Stimulated activated CD4-positive, alpha-beta T cell treated with anti-CD3 and anti-CD28 coated beads, Interleukin-2, amount 100 ng/mL, for 48 hours (primary cell): ENCODE measurements at places on chromosomes 1 and 21.

GRCh38 chr1:32868806-32869455 lies 1.8 kb downstream of the FNDC5 start:
- DNase-seq, result no peak

- DNase-seq, result no peak
Observed at GRCh38 chr1:37169241-37169640, 134.9 kb upstream of the GRIK3 start.

- no peak for DNase-seq
Observed at GRCh38 chr1:40676501-40676900, 11.0 kb upstream of the RIMS3 start.

- DNase-seq, result no peak
Observed at GRCh38 chr1:1797731-1798341, 19.6 kb upstream of the NADK start.

- no peak for DNase-seq
Observed at GRCh38 chr21:37210130-37210529, 57.0 kb downstream of the VPS26C start.

- no peak for DNase-seq
Observed at GRCh38 chr1:218304281-218305039, 19.4 kb downstream of the RRP15 start.
